ENCODE measurements at places on chromosomes 16 and 17.
A peak's percentile ranks its signal among the peaks of the same experiment; 100 is the strongest.

DNA sequence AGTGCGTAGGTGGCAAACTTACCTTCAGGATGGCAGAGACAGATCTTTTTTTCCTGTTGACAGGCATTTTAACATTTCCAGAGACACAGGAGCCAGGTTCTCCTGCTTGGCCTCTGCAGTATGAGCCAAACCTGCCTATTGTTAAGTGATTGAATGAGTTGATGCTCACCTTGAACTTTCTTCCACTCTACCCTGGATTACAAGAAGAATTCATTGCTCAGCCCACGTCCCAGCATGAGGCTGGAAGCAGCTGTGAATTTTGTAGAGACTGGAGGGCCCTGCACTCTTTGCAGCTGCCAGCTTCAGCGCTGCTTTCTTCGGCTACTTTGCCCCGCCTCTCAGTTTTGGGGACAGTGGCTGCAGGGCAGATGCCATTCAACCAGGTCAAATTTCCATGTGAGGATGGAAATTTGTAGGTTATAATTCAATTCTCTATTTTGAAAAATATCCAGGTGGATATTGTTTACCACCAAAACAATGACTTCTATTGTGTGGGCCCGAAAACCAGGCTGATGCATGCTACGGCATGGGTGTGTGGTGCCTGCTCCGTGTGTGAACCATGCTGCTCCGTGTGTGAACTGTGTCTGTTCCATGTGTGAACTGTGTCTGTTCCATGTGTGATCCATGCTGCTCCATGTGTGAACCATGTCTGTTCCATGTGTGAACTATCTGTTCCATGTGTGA lies 75.2 kb upstream of the METTL9 start:
- no peak for DNase-seq

- no peak for DNase-seq
These were observed 27.0 kb upstream of the AKTIP start for GRCh38 chr16:53530046-53530445.

- DNase-seq = peak; percentile 73
These were observed 42.6 kb downstream of the KLHDC4 start for GRCh38 chr16:87723226-87723623.

DNA sequence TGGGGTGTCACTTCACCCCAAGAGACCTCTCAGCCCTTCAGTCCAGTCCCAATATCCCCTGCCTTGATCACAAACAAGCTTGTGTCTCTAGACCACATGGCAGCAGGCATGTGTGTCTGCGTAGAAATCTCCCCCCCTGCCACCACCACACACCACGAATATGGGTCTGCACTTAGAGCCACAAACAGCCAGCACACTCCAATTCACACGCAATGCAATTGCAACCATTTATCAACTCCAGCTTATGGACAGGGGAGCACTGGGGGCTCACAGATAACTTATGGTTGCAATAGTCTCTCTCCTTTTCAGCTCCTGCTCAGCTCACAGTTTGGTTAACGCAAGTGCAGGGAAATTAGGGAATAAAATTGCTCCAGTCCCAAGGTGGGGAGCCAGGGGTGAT lies 2.6 kb downstream of the HOXB9 start:
- DNase-seq = no peak

- no peak for DNase-seq
These were observed 87.0 kb downstream of the CPPED1 start for GRCh38 chr16:12716658-12717057.

DNA sequence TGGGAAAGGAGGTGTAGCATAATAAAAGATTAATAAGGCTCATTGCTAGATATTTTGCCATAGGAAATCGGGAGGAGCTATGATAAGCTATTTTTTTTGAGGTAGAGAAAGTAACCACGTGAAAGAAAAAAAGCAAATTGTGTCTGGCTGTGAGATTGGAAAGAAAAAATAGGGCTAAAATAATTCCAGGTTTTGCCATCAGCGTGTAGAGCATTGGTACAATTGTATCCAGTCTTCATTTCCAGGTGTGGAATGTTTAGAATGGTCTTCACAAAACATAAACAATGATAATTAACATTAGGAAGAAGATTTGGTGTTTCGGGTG lies 1.1 kb downstream of the TANC2 start:
- DNase-seq = no peak

DNA sequence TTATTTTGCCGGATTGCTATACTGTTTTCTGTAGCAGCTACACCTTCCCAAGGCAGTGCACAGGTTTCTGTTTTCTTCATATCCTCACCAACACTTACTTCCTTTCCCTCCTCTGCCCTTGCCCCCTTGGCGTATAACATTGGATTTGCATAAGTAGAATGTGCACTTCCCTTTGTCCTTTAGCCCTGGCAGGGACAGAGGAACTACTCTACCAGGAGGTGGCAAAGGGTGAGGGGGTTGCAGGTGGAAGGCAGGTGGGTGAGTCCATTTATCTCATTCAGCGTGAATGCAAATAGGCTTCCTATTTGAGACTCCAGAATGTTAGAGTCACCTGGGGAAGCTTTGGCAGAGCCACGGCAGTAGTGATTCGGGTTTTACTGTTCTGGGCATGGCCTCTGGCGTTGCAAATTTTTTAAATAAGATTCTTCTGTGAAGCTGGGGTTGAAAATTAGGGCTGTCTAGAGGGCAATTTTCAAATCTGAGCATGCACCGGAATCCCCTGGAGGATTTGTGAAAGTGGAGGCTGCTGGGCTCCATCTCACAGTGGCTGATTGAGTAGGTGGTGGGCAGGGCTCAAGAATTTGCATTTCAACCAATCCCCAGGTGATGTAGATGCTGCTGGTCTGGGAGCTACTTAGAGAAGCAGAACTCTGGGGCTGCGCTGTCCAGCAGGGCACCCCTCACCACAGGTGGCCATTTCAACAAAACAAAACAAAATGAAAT lies 84.7 kb downstream of the PLCG2 start:
- no peak for DNase-seq

- peak; percentile 28 for DNase-seq
These were observed 87.3 kb downstream of the MAP2K6 start for GRCh38 chr17:69501591-69502468.

- DNase-seq = peak; percentile 90
These were observed 526 bp downstream of the CBFB start for GRCh38 chr16:67029254-67030096.

All from posterior cingulate gyrus (tissue), 11 donors.